NCI-H345 (cell line): ENCODE measurements at places on chromosomes 13 and 19.

DNA sequence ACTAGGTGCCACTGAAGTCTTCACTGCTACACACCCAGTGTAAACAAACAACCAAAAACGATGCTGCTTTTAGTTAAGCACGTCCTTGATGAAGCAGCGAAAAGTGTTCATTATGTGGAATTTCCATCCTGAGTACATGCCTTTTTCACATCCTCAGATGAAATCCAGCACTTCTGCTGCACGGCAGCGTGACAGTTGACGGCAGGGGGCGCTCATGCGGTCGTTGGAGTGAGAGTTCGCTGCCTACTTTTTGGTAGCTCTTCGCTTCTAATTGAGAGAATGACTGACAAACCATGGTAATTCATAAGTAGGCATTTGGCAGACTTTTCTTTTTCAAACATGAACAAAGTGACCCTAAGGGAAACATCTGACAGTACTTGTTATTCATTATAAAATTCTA, 1124.9 kb downstream of the EFNB2 start:
- no peak for DNase-seq

GRCh38 chr13:80873589-80873988, 532.7 kb upstream of the SPRY2 start:
- DNase-seq = no peak

DNA sequence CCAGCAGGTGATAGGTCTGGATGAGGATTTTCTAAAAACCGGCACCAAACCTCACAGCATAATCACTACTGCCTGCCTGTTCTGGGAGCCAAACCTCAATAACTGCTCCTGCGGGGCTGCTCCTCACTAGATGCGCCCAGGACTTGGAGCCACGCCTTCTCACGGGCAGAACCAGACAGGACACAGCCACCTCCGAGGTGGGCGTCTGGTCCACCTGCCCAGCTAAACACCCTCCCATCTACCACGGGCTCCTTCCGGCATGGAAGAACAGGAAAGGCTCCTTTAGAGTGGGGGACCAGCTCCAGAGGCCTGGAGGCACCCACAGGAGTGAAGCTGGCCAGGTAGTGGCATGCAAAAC, 73.5 kb downstream of the PEPD start:
- DNase-seq = no peak

DNA sequence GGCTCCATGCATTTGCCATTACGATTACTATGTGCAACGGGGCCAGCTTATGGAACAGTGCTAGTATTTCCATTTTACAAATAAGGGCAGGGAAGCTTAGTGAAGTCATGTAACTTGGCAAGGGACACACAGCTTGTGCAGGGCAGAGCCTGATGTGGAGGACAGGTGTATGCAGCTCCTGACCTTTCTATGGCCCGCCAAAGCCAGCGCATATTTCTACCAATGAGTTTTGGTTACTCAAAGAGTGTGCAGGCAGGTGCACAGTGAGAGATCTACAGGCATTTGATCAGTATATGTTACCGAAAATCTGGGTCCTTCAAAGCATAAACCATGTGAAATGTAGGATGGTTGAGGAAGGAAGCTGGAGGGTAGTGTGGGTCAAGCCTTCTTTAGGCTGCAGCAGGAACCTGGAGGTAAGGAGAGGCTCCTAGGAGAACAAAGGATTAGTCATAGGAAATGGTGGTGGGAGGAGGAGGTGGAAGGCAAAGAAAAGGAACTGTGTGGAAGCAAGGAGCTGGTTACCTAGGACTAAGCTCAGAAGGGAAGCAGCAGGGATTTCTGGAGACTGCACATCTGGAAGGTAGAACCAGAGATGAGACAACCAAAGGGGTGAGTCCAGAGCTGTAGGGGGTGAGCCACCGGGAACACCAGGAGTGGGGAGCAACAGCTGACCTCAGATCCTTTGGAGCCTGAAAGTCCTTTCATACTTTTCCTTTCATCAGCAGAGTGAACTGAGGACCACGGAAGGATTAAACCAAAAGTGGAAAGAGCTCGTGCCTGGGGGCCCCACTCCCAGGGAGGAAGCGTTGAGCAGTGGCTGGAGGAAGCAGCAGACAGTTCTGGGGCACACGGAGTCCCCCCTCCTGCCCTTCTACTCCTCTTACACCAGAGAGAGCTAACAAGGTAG, 4.2 kb upstream of the PDX1 start:
- DNase-seq = no peak

DNA sequence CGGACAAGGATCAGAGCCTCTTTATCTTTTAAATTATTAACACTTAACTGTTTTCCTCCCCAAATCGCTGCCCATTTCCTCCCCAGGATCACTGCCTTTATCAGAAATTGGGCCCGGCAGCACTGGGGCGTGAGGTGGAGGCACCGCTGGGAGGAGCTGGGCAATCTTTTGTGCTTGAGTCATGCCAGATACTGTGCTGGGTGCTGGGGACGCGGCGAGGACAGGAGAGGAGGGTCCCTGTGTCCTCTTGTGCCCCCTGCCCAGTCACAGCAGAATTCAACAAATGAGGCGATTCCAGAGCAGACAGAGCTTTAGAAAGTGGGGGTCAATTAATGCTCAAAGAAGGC, 347.8 kb downstream of the ZNF536 start:
- DNase-seq = no peak
